ENCODE measurements at places on chromosomes 2 and 18.

- no peak for DNase-seq
These were observed 77.3 kb upstream of the CTLA4 start for GRCh38 chr2:203790134-203790852.

GRCh38 chr2:188659656-188660406 is 314.3 kb upstream of the COL3A1 start:
- no peak for DNase-seq

- DNase-seq = no peak
These were observed 310.1 kb downstream of the ALK start for GRCh38 chr2:29611261-29611660.

GRCh38 chr2:68917034-68917718 is 35.5 kb downstream of the GKN2 start:
- DNase-seq = no peak

- DNase-seq = peak; percentile 22
These were observed 89.8 kb downstream of the HS6ST1 start for GRCh38 chr2:128228894-128229293.

- no peak for DNase-seq
These were observed 36.5 kb upstream of the REG3G start for GRCh38 chr2:78989051-78989450.

DNA sequence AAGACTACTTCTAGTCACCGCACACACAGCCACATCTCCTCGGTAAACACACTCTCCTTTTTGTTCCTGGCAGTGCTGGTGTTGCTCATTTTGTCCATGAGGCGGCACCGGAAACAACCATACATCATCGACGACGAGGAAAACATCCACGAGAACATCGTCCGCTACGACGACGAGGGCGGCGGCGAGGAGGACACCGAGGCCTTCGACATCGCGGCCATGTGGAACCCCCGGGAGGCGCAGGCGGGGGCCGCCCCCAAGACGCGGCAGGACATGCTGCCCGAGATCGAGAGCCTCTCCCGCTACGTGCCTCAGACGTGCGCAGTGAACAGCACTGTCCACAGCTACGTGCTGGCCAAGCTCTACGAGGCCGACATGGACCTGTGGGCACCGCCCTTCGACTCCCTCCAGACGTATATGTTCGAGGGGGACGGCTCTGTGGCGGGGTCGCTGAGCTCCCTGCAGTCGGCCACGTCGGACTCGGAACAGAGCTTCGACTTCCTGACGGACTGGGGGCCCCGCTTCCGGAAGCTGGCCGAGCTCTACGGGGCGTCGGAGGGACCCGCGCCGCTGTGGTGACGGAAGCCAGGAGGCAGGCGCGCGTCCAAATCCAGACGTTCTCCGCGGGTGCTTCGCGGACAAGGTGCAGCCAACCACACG is 221.0 kb downstream of the CDH20 start:
- no peak for DNase-seq

DNA sequence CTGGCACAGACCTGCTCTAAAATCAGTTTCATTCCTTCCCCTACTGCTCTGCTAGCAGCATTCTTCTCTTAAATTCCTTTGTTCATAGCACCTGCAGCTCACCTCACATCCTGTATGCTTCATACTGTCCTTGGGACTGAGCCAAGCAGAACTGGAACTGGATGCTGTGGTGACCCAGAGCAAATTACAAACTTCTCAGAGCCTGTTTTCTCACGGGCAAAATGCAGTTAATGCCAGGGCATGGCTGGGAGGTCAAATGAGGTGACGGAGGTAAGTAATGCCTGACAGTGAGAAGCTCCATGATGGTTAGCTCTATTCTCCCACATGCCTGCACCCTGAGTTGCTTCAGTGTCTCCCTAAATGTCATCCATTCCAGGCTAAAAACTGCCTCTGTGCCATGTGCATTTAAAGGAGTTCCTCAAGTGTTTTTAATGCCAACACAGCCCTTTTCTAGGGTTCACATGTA is 29.7 kb downstream of the C2orf42 start:
- no peak for DNase-seq

DNA sequence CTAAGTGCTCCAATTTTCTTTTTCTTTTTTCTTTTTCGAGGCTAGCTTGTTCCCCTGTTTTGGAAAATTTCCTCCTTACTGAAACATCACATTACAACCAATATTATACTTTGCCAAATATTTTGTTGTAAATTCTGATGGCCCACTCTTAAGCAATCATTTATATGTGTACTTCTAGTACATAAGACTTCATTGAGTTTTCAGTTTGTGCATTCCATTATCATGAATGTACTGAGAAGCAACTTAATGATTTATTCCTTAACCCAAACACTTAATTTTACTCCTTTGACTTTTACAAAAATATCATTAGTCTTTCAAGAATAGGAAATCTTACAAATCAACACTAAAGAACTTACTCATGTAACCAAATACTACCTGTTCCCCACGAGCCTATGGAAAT is 242.4 kb downstream of the ARHGAP15 start:
- DNase-seq = no peak

- DNase-seq = no peak
These were observed 24.8 kb downstream of the NCOA1 start for GRCh38 chr2:24515831-24516230.

GRCh38 chr2:201913201-201913600 is 106.9 kb downstream of the CDK15 start:
- no peak for DNase-seq

DNA sequence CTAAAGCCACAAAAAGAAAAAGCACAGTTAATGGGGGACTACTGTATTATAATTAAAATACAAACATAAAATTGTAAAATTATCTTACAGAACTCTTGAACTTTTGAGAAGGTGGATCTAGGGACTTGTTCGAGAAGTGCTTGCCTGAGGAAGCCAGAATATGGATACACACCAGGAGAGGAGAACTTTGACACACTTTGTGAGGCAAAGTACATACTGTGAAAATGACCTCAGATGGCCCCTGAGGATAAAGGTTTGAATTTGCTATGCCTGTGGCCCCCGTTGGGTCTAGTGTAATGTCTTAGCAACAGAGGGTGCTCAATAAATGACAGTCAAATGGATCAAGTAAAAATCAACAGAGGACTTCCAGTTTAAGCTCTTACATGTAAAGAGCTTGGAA is 148.2 kb upstream of the CYP1B1 start:
- no peak for DNase-seq

GRCh38 chr2:71347517-71347916 is 15.9 kb downstream of the ZNF638 start:
- DNase-seq = no peak

- DNase-seq = no peak
These were observed 375.8 kb downstream of the RBM43 start for GRCh38 chr2:150885774-150886386.

GRCh38 chr18:78625847-78626246 is 353.8 kb upstream of the SALL3 start:
- no peak for DNase-seq

DNA sequence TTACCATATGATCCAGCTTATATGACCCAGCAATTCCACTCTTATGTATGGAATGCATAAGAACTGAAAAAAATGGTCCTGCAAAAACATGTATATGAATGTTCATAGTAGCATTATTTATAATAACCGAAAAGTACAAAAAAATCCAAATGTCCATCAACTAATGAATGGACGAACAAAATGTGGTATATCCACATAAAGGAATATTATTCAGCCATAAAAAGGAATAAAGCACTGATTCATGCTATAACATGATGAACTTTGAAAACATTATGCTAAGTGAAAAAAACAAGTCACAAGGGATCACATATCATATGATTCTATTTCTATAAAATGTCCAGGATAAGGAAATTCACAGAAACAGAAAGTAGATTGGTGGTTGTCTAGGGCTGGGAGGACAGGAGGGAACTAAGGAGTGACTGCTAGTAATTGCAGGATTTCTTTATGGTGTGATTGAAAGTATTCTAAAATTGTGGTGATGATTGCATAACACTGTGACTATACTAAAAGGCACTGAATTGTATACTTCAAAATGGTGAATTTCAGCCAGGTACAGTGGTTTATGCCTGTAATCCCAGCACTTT is 10.0 kb upstream of the DIS3L2 start:
- no peak for DNase-seq

Data from activated CD4-positive, alpha-beta T cell treated with anti-CD3 and anti-CD28 coated beads, Interleukin-10, Interleukin-2, amounts not matched to agents 100 ng/mL and 50 ng/mL, durations not matched to agents 16 hours and 8 hours (primary cell).